C1 segment of cervical spinal cord (tissue), 14 donors: ENCODE measurements at places on chromosomes 13 and 19.
A peak's percentile ranks its signal among the peaks of the same experiment; 100 is the strongest.

GRCh38 chr13:20652946-20653345 is 50.6 kb upstream of the IL17D start:
- no peak for DNase-seq

GRCh38 chr13:74641586-74641985 is 507.4 kb upstream of the KLF12 start:
- DNase-seq: no peak

GRCh38 chr13:98324105-98324504 is 147.0 kb upstream of the RNF113B start:
- no peak for DNase-seq

GRCh38 chr19:28744943-28745342 is 468.0 kb downstream of the UQCRFS1 start:
- no peak for DNase-seq

GRCh38 chr19:11659612-11660011 is 62.3 kb downstream of the ZNF627 start:
- no peak for DNase-seq

DNA sequence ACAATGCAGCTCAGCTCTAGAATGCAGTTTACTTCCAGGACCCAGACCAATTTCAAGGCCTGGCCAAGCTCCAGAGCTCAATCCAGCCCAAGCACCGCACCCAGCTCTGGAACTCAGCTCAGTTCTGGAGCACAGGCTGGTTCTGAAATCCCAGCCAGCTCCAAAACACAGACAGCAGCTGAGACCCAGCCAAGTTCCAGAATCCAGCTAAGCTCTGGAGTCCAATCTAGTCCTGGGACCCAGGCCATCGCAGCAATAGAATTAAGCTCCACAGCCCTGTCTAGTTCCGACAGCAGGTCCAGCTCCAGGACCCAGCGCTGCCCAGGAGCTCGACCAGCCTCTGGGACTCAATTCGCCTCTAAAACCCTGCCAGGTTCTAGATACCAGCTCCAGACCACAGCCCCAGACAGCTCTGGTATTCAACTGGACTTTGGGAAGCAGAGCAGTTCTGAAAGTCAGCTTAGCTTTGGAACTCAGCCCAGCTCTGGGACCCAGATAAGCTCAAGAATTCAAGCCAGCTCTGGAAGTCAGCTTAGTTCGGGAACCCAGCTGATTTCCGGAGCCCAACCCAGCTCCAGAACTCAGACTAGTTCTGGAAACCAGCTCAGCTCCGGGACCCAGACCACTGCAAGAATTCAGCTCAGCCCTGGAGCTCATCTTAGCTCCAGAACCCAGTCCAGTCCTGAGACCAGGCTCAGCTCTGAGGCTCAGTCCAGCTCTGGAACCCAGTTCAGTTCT is 6.8 kb downstream of the GIPC3 start:
- no peak for DNase-seq

- no peak for DNase-seq
These were observed 7.9 kb downstream of the VASP start for GRCh38 chr19:45515081-45515624.

GRCh38 chr13:41054212-41054877 is 7.0 kb upstream of the WBP4 start:
- no peak for DNase-seq

DNA sequence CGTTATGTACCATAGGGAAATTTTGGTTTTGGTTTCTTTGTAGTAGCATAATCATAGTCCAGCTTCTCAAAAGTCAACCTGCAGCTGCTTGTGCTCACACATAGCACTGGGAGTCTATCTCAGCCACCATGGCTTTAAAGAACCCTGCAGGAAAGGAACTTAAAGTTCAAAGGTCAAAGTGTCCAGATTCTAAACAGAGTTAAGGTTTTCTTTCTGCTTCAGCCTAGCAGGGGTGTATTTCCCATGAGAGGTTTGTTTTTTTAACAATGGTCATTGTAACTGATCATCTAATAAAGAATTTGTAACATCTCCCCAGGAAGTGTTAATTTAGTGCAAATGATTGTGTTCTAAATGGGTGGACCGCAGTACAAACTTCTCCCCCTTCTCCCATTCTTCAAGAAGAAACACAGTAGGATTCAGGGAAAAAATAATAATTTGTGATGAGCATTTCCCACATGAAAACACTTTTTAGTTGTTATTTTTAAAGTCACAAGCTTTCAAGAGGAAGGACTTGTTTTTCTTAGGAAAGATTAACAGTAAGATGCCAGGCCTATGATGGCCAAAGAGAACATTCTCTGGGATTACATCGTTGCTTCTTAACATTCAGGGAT is 168.0 kb downstream of the EFNB2 start:
- no peak for DNase-seq

GRCh38 chr13:40539576-40540327 is 126.7 kb downstream of the FOXO1 start:
- no peak for DNase-seq

GRCh38 chr13:55682776-55683175 is 1457.9 kb upstream of the PRR20A start:
- DNase-seq: no peak

DNA sequence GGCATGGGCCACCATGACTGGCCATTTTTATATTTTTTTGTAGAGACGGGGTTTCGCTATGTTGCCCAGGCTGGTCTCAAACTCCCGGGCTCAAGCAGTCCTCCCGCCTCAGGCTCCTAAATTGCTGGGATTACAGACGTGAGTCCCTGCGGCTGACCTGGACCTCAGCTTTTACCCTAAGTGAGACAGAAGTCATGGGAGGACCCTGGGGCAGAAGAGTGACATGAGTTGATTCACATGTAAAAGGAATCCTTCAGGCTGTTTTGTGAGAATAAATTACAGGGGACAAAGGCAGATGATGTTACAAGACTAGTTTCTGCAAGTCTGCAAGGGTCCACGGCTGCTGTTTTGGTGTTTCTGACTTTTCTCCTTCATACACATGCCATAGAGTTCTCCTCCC is 2.6 kb upstream of the BCAM start:
- no peak for DNase-seq

- no peak for DNase-seq
These were observed 11.3 kb upstream of the CACNG8 start for GRCh38 chr19:53951436-53951835.

DNA sequence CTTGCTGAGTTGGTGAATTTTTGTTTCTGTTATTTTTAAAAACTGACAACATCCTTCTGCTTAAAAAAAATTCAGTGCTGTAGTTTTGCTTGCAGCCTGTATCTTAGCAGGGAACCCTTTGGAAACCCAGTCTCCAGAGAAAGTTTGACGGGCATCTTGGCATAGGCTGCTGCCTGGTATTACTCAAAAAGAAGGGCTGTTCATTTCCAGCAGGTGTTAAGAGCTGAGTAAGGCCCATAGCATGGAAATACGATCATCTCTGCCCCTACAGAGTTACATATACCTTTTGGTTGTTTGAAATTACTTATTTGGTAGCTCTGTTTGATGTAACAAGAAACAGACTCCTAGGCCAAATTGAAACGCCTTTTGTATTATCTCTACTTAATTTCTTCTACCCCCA is 41.5 kb downstream of the URI1 start:
- no peak for DNase-seq

- no peak for DNase-seq
These were observed 12.1 kb upstream of the FKRP start for GRCh38 chr19:46733690-46734292.

DNA sequence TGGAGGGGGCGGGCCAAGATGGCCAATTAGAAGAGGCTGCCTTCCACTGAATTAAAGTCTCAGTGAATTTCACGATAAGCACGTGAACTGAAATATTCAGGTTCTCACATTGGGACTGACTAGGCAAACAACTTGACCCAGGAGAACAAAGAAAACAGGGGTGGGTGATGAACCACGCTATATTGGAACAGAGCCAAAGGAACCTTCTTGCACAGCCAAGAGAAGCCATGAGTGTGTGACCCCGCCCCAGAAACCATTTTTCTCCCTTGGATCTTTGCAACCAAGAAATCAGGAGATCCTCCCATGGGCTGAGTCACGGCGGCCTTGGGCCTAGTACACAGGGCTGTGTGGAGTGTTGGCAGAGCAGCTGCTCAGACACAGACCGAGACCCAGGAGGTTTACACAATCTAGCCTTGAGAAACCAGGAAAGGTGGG is 36.8 kb downstream of the ERICH4 start:
- no peak for DNase-seq

GRCh38 chr13:22880741-22881720 is 299.7 kb upstream of the SGCG start:
- no peak for DNase-seq

GRCh38 chr19:55390461-55390880 is 4.7 kb downstream of the RPL28 start:
- DNase-seq: no peak

DNA sequence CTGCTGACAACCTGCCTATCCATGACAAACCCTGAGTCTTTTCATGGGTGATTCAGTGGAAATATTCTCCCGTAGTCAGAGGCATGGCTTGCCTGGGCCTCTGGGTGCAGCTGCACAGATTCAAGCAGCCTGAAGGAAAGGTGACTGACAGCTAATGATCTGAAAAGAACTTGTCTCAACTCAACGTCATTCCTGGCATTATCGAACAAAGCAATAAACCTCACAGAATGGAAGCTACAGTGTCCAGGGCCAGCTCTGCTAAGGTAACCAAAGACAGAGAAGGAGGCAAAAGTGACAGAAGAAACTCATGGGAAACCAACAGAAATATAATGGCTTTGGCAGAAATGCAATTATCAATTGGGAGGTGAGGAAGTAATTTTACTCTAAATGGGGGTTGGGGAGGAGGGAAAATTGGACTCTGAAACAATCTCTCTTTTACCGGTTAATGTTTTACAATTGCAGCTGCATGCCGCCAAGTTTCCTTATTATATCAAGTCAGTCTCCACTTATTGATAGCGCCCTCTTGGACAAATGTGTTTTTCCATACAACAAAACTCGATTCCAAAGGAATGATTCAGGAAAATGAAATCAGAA is 12.9 kb downstream of the STARD13 start:
- DNase-seq: no peak

GRCh38 chr13:20525144-20525600 is 485 bp downstream of the CRYL1 start:
- peak; percentile 41 for DNase-seq

DNA sequence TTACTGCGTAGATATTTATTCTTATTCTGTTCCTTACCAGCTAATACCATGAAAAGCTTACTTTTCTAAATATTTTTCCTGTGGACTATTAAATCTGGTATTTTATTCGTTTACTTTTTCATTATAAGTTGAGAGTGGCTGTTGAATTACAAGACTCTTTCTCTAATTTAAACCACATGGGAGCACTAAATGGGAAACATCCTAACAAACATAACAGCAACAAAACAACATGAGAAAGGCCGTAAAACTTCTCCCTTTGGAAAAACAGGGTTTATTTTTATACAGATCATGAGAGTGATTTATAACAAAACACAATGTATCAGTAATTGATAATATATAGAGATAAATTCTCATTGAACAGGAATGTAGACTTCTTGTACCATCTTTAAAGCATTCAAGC is 1592.1 kb downstream of the EFNB2 start:
- DNase-seq: no peak
